ENCODE measurements at places on chromosomes 13 and 19. TPM values are rescaled to one million over a fixed set of nuclear protein-coding genes. Genes with fewer than 3 reads are reported as not detected.

- peak; percentile 44 for DNase-seq
Measured at GRCh38 chr19:40604647-40605215, 3.6 kb downstream of the LTBP4 start.

The KCNC3 gene
- 0.81 TPM for total RNA-seq

DNA sequence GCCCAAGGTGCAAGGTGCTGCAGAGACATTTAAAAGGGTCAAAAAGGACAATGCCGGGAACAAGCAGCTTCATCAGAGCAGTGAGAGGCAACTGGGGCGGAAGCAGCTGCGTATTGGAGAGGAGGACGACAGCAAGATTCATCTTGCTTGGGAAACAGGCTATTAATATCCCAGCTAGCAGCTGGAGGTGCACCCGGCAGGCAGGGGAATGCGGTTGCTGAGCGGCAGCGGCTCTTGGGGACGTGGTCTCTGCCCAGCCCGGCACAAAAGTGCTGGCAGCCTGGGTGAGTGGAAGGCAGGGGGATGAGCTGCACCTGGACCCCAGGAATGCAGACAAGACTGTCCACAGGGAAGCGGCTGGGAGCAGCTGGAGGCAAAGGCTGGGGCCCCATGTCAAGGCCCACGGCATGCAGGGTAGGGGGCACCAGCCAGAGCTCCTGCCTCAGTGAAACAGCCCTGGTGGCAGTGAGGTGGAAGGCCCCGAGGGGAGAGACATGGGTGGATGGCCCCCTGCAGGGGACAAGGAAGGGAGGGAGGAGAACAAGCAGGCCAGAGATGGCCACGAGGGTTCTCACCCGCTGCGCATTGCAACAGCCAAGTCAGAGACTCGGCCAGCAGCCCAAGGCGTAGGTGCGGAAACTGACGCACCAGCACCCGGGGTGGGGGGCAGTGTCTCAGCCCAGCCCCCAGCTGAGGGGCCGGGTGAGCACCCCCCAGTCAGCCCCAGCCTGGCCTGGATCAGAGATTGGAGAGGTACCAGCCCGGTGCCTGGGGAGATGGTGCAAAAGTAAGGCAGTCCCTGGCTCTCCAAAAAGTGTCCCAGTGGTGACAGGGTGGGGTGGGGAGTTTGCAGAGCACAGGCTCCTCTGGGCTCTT is 34.4 kb downstream of the PEPD start:
- no peak for DNase-seq

DNA sequence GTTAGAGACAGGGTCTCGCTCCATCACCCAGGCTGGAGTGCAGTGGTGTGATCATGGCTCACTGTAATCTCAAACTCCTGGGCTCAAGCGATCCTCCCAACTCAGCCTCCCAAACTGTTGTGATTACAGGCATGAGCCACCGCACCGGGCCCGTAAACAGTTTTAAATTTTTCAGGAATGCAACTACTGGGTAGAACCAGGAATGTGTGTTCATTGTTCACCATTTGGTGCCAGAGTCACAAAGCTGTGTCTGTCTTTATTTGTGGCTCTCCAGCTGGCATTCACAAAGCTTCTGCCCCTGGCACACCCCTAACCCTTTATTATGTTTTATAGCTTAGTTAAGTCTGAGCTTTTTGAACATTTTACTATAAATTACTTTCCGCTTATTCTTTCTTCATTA is 19.8 kb upstream of the ACP7 start:
- DNase-seq = no peak

The CLEC17A gene
- total RNA-seq = 0.83 TPM

- no peak for DNase-seq
Measured at GRCh38 chr13:41823476-41823875, 137.4 kb downstream of the VWA8 start.

The MBD3L2B gene
- total RNA-seq = not detected

DNA sequence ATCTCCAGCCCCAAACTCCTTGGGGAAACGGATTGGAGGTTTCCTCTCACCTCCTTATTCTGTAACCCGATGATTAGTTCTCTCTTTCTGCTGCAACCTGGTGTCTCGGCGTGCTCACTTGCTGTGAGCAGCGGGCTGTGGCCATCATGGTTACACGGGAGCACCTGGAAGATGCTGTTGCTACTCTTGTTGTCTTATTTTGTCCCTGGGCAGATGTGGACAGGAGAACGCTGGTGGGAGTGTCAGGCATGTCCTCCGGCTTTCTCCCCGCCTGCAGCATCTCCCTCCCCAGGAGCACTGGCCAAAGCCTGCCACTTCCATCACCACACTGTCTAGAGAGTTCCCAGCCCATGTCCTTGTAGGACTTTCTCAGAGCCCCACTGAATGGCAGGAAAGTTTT is 211.8 kb upstream of the ZNF536 start:
- no peak for DNase-seq

The PRRG2 gene
- 1.5 TPM for total RNA-seq

The FAM83E gene
- 3.8 TPM for total RNA-seq

The POLR1G gene
- total RNA-seq = 9.8 TPM

DNA sequence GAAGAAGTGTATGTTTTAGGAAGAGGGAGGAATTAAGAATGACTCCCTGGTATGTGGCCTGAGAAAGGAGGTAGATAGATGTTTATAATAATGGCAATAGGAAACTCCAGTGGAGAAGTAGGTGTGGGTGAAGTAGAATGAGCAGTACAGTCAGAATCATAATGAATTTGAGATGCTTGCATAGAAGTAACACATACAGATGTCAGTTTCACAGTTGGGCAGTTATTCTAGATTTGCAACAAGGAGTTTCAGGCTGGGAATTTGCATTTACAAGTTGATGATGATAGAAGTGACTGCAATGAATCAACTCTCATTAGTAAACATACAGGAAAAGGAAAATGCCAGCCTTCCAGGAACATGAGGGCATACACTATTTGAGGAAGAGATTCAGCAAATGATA is 149.0 kb downstream of the SLITRK1 start:
- DNase-seq = no peak

DNA sequence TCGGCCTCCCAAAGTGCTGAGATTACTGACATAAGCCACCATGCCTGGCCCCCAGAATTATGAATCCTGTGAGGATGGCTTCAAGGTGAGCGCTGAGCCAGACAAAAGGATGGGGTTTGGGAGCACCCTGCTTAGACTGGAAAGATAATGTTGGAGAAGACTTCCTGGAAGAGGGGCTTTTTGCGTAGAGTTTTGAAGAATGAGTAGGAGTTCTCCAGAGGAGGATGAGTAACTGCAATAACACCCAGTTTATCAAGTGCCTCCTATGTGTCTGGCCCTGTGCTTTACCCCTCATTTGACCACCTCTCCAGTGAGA is 641 bp upstream of the GDF15 start:
- DNase-seq = no peak

- no peak for DNase-seq
Measured at GRCh38 chr13:110978390-110978789, 63.5 kb upstream of the ANKRD10 start.

The KLK8 gene
- total RNA-seq = not detected
